AG09319 (cell line): ENCODE measurements at places on chromosomes 7 and 10.
A peak's percentile ranks its signal among the peaks of the same experiment; 100 is the strongest.

GRCh38 chr10:73388228-73388627 lies 25.6 kb downstream of the ANXA7 start:
- DNase-seq: no peak

DNA sequence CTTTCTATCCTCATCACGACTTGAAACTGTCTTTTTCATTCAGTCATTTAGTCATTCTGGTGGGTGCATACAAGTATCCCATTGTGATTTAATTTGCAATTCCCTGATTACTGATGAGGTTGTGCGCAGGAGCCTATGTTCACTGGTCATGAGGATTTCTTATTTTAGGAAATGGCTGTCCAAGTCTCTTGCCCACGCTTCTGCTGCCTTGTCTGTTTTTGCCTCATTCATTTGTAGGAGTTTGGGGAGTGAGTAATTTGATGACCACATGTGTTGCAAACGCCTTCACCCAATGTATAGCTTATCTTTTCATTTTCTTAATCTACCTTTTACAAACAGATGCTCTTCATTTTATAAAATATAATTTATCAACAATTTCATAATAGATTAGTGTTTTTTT lies 127.3 kb downstream of the ARHGAP22 start:
- no peak for DNase-seq

- peak; percentile 56 for DNase-seq
These were observed 442 bp upstream of the LZTS2 start for GRCh38 chr10:100998991-100999741.

- no peak for DNase-seq
These were observed 77.8 kb upstream of the KAT6B start for GRCh38 chr10:74748468-74749031.

DNA sequence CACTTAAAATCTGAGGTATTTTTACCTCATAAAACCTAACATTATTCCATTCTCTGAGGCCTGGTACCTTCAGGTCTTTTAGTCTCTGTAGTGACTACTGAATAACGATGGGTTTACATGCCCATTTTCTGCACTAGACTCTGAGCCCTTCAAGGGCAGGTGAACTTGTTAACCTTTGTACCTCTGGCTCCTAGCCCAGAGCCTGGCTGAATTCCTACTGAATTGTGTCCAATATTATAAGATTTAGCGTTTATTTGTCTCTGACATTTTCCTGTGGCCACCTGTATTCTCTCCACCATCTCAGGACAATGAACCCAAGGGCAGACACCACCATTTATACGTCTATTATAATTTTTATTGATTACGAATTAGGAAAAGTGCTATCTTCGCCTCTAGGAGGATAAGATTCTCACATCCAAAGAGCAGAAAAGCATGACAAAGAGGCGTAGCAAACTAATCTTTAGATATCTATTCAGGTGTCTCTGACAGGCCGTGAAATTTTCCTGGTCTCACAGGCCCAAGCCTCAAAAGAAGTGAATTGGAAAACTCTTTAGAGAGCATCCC lies 27.9 kb upstream of the HNRNPH3 start:
- DNase-seq: no peak

GRCh38 chr7:51062222-51062987 lies 254.2 kb downstream of the COBL start:
- DNase-seq: no peak

DNA sequence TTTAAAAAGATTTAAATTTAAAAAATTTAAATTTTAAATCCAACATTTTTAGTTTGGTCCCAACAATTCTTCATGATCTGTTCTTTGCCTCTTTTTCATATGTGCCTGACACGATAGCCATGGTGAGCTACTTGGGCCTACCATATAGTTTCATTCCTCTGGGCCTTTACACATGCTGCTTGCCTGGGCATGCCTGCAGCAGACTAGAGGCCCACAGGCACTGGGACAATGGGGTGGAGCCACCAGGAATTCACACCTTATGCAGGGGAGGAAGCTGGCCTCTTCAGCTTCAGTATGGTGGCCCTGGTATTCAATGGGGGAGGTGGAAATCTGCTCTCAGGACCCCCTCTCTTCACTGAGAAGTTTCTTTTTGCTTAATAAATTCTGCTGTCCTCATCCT lies 37.8 kb upstream of the ZNF365 start:
- no peak for DNase-seq

- no peak for DNase-seq
These were observed 1.7 kb downstream of the AGR2 start for GRCh38 chr7:16803125-16803524.

DNA sequence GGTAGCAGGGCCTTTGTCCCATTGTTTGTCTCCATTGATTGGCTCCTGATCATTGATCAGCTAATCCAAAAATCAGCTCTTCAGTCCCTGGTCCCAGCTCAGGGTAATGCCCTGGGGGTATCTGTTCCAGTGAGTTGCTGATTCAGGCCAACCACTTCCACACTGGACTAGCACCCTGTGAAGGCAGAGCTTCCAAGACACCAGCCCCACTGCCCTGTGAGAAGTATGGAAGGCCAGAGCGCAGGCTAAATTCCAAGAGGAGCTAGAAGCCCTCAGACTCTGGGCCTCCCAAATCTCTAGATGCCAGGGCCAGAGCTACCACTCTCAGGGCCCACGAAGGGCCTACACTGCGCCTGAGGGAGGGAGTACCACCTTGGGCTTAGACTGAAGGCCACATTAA lies 10.4 kb downstream of the TMEM72 start:
- DNase-seq: no peak

DNA sequence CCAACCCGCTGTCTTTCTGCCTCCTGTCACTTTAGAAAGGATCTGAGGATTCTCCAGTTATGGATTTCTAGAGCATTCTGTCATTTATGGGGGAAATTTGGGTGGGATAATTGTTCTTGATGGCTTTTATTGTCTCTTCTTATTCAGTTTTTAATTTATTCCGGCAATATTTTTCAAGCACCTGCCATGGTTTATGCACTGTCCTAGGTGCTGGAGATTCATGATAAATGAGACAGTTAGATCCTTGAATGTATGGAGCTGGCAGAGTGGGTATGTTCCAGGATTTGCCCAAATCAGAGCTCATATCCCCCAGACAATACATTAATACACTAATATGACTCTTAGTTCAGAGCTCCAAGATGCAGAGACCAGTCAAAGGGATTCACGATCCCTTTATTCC lies 146.8 kb upstream of the PRKCQ start:
- DNase-seq: no peak

DNA sequence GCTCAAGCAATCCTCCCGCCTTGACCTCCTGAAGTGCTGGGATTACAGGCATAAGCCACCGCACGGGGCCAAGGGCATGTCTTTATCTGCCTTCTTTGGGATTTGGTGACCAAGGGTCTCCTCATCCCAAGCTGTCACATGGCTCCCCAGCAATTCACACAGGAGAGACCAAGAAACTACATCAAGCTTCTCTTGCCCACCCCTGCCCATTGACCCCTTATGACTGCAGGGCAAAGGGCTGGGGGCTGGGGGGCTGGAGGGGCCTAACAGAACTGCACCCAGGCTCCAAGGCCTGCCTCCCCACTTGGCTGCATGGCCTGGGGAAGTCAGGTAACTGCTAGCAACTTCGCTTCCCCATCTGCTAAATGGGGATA lies 137.1 kb downstream of the SH3PXD2A start:
- no peak for DNase-seq

- no peak for DNase-seq
These were observed 38.7 kb upstream of the PPP1R17 start for GRCh38 chr7:31648288-31648687.
